ENCODE measurements at places on chromosomes 13 and 19.

GRCh38 chr19:49689133-49690078 is at the start of gene ADM5:
TSS of gene ADM5 (plus strand) at chr19:49689594. CDS start at chr19:49689838, 244 bp downstream.
- DNase-seq, result no peak

GRCh38 chr19:18972301-18972811 is 31.3 kb upstream of the HOMER3 start:
- no peak for DNase-seq

DNA sequence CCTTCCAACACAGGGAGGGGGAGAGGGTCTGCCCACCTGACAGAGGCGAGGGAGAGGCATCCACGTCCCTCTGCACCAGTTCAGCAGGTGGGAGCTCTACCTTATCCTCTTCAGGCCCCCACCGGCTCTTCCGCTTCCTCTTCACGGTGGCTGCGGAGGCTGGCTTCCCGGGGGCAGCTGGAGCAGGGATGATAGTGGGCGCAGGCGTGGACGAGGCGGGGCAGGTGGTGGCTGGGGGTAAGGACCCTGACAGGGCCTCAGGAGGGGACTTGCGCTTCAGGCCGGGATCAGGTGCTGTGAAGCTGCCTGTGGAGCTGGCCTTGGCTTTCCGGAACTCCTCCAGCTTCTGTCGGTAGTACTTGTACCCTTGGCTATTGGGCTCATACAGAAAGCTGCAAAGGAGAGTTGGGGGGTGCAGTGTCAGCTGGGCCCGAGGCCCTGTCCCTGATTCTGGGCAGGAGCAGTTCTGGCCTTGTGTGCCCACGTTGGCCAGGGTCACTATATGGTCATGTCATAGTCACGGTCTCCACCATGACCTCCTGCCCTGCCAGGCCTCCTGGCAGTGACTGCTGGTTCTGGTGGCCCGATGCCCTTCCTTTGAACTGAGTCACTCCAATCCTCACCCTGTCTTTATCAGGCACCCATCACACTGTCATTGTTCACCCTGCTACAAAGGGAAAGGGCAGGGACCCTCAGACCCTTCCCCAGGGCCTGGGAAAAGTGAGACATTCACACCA is 23.2 kb downstream of the SUGP1 start:
- DNase-seq, result no peak

- DNase-seq, result no peak
These were observed 59.0 kb downstream of the DGKH start for GRCh38 chr13:42107421-42107820.

GRCh38 chr19:11154683-11155047 is 917 bp downstream of the SPC24 start:
- DNase-seq, result no peak

DNA sequence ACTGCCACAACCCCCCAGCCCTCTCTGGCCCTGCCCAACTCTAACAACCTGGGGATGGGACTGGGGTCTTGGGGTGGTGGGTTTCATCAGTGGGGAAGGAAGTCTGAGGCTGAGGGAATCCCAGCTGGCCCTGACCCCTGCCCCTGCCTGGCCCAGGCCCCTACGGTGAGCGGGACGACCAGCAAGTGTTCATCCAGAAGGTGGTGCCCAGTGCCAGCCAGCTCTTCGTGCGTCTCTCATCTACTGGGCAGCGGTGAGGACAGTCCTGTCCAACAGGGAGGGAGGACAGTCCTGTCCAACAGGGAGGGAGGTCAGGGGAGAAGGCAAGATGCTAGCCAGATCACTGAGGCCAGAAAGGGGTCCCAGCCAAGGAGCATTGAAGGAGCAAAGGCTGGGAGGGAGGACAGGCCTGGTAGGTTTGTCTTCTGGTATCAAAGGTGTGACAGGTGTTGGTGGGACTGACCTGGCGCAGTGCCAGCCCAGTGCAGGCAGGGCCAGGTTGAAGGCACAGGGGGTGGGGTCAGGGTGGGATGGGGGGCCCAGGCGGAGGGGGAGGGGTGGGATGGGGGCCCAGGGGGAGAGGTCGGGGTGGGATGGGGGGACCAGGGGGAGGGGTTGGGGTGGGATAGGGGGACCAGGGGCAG is 12.1 kb upstream of the LTBP4 start:
- DNase-seq, result no peak

GRCh38 chr19:4388337-4389063 is 11.8 kb downstream of the SH3GL1 start:
- no peak for DNase-seq

GRCh38 chr13:90866006-90866405 is 481.5 kb upstream of the MIR17HG start:
- DNase-seq, result no peak

DNA sequence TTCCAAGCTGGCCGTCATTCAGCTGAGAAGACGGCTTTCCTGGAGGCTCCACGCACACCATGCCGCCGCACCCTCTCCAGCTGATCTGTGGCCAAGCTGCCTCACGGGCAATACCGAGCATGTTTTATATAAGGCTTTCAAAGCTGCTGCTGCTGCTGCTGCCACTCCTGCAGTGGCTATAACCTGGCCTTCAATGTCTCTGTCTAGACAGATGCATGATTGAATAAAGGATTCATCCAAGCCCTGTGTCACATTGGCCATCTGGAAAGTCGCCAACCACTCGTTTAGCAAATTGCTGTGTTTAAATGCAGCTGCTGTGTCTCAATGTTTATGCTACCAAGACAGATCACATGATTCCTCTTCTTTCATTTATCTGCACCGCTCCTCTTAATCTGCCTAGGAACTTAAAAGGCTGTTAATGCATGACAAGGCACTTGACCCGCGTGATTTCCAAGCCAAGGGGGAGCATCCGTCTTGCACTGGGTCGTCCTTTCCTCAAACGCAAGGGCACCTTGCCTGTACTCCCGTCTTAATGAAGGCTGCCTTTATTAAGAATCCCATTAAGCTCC is 114.3 kb downstream of the TEX26 start:
- no peak for DNase-seq

DNA sequence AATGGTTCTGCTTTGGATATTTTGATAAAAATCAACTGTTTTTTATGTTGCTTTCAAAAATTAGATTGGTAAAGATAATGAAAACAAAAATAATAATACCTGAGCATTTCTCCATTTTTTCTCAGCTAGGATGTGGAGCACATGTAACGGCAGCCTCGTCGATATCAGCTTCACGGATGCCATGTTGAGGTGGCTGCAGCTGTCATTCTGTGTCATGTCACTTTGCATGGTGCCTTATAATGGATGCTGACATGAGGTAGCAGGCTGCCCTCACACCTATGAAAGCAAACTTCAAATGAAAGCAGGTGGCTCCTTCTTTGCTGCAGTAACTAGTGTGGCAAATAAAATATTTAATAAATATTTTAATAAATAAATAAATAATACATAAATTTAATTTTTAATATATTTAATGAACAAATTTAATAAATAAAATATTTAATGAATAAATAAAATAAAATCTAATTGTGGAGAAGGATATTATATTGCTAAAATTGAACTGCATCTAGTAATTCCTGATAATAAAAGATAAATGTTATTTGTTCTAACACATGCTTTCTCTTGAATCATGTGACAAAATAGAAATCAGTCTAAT is 955.7 kb upstream of the SLC10A2 start:
- no peak for DNase-seq

- DNase-seq, result no peak
These were observed 311.6 kb downstream of the ENOX1 start for GRCh38 chr13:43475140-43475539.

- DNase-seq, result no peak
These were observed 4.0 kb downstream of the ZNF586 start for GRCh38 chr19:57773488-57773887.

DNA sequence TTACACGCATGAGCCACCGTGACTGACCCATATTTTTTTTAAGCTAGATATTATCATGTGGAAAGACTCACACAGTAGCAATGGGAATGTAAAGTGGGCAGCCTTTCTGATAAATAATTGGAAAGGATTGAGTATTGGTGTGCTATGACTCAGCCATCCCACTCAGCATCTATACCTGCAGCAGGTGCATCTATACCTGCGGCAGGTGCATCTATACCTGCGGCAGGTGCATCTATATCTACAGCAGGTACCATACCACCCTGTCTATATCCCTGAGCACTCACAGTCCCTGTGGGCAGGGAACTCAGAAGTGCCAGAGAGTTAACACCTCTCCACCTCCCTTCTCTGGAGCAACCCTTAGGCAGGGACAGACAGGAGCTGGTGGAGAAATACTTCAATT is 5.2 kb upstream of the LRRC8E start:
- DNase-seq, result no peak

DNA sequence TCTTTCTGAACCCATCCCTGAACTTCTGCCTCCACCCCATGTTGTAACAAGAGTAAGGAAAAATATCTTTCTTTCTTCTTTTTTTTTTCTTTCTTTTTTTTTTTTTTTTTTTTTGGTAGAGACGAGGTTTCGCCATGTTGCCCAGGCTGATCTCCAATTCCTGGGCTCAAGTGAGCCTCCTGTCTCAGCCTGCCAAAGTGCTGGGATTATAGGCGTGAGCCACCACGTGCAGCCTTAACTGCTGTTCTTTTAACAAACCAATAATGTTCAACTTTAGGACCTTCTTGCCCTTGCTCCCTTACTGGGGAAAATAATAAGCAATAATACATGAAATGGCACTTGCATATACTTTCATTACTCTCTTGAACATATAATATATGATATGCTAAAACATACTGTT is 19.6 kb downstream of the GPR183 start:
- DNase-seq, result no peak

GRCh38 chr13:98972059-98972458 is 5.8 kb downstream of the DOCK9 start:
- no peak for DNase-seq

- DNase-seq, result no peak
These were observed 167.9 kb downstream of the KLF12 start for GRCh38 chr13:73966331-73966730.

GRCh38 chr13:110797230-110797877 is 83.9 kb downstream of the ING1 start:
- DNase-seq, result no peak

DNA sequence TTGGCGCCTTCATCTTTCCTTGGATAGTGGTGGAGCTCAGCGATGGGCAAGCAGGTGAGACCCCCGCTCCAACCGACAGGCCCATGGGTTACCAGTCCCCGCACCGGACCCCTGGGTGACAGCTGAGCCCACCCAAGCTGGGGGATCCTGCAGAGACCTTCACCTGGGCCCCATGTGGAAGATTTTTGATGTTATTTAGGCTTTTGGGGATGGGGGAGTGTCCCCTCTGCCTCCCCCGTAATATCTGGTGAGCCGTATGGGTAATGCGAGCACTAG is 4.9 kb upstream of the LILRA5 start:
- no peak for DNase-seq

- no peak for DNase-seq
These were observed 16.1 kb downstream of the ZNF536 start for GRCh38 chr19:30388327-30388726.

GRCh38 chr19:45440259-45440638 is 16.5 kb upstream of the ERCC1 start:
- no peak for DNase-seq

- no peak for DNase-seq
These were observed 39.7 kb downstream of the ERICH6B start for GRCh38 chr13:45575830-45576180.

GRCh38 chr19:2454199-2454961 is 2.4 kb downstream of the LMNB2 start:
- no peak for DNase-seq

DNA sequence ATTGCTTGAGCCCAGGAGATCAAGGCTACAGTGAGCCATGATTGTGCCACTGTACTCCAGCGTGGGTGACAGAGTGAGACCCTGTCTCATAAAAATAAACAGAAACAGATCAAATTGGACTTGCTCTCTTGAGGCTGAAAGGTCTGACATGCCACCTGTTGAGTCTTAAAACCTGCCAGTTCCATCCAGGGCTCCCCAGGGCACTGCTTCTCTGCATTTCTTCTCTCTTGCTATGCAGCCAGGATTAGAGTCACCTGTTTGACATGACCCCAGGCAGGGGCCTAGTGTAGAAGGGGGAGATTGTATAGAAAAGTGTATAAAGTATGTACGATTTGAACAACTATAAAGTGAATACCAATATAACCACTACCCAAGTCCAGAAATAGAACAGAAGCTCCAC is 45.4 kb downstream of the ARHGAP35 start:
- DNase-seq, result no peak

DNA sequence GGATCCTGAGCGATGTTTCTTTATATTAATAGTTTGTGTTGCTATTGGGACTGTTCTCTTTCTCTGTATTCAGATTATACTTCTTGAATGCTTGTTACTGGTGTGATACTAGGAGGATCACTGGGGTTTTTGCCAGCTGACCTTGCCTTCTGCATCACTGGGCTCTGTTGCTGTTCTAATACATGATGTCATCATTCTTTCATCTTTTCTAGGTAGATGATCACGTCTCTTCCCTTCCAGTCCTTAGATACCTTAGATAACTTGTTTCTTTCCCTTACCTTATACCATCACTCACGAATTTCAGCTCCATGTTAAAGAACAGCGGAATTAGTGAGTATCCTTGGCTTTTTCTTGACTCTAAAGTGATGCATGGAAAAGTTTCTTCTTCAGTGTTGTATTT is at the start of gene OR10H3:
TSS of gene OR10H3 (plus strand) at position 264 of the 400 bp plus-strand sequence. CDS start 3,408 bp downstream, outside the sequence.
- DNase-seq, result no peak

DNA sequence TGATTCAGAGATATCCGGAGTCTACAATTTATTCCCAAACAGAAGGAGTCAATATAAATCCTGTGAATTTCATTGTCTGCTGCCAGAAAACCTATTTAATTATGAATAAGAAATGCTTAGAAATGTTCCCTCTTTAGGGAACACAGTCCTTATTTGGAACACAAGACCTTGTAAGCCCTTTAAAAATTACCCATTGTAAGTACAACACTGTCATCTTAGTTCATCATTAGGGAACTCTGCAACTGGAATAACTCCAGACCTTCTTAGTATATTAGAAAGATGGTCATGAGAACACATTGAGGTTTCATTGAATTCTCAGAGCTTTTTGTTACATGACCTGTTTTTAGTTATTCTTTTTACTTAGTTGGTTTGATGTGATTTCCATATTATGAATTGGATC is 548.5 kb upstream of the KLF12 start:
- no peak for DNase-seq

- peak; percentile 23 for DNase-seq
These were observed 6.0 kb upstream of the WDR88 start for GRCh38 chr19:33125929-33126388.

DNA sequence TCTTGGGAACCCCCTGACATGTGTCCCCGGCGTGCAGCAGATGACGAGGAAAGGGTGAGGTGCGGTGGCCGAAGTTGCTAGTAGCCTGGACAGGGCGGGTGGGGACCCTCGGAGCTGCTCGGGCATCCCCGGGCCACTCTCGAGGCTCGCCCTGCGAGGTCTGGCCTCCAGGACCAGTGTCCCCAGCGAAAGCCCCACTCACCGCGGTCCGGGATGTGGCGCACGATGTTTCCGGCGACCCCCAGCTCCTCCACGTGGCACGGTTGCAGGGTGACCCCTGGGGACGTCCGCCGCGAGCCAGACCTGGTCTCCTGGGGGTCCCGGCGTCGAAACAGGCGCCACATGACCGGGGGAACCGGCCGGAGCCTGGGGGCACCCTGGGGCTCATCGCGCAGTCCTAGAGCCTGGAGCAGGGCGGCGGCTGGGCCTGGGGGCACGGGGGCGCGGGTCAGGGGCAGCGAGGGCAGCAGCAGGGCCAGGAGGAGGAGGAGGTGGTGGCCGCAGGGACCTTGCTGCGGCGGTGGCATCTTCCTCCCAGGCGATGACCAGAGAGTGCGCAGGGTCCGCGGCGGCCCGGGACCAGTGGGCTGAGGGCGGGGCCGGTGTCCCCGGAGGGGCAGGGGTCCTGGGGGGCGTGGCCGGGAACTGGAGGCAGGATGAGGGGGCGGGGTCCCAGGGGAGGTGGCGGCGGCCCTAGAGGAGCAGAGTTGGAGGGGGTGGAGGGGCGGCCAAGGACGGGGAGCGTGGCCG is 26.0 kb downstream of the CERS1 start:
- DNase-seq, result no peak

Data from activated T-helper 1 cell treated with anti-CD3 and anti-CD28 coated beads, Interleukin-2, amount 50 U/mL, for 16 hours (primary cell).